ENCODE measurements at places on chromosomes 5 and 9.

DNA sequence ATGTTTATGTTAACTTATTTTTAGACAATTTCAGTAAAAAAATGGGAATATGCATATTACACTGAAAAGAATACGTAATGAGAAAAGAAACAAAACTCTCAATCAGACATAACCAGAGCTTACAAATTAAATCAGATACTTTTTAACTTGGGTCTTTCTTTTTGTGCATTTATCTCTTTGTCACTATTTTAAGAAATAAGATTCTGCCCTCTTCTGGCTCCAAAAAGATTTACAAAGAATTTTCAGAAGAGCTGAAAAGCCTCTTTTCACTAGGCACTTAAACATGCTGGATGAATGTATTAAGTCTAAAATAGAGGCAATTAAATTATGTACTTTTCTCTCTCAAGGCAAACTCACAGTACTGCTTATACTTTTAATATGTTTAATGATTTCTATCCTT is 55.5 kb downstream of the CEP120 start:
- DNase-seq, result no peak

GRCh38 chr9:124481115-124481514 is 26.1 kb downstream of the NR5A1 start:
- no peak for DNase-seq

GRCh38 chr5:82168294-82168693 is 109.9 kb downstream of the RPS23 start:
- no peak for DNase-seq

- no peak for DNase-seq
These were observed 44.5 kb upstream of the C5orf47 start for GRCh38 chr5:173944511-173944910.

GRCh38 chr5:174172152-174172551 is 126.6 kb downstream of the NSG2 start:
- DNase-seq, result no peak

GRCh38 chr5:180343831-180344695 is 9.1 kb downstream of the GFPT2 start:
- DNase-seq, result no peak

DNA sequence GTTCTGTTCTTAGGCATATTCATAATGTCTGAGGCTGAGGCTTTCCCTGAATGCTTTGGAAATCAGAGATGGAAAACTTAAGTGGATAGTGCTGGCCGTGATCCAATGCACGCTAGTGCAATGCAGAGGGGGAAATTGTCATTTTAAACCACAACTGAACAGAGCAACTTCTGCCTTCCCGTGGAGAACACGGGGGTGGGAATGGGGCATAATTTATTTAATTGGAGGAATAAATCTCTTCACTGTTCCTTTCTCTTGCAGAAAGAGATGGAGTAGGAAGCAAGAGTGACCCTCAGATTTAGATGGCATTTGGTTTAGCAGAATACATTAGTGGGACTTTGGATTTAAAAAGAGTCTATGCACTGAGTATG is 22.9 kb upstream of the NREP start:
- DNase-seq, result no peak

DNA sequence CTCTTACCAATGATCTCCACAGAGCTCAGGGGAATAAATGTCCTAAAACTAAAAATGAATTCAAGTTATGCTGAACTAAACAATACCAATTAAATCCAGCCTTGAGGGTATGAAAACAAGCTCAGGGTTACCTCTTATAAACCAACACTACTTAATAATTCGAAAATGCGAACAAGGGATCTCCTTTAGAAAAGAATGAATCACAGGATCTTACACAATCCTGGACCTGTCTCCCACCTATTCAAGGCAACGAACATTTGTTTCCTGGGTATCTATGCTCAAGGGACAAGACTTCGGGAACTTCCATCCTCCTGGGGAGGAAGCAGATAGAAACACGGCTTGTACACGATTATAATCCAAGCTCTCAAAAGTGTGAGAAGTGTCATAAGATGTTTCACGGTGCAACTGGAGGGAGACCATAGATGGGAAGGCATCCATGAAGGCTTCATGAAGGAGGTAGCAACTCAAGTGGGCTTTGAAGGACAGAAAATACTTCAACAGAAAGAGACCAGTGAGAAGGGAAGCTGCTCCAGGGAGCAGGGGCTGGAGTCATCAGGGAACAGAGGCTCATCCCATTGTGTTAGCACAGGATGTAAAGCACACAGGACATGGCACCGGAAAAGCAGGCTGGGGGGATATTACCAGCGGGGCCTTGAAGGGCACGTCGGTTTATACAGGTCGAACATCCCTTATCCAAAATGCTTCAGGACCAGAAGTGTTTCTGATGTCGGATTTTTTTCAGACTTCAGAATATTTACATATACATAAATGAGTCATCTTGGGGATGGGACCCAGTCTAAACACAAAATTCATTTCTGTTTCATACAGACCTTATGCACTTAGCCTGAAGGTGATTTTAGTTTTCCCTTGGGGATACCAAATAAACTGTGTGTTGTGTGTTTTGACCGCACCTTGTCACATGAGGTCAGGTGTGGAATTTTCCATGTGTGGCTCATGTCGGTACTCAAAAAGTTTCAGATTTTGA is 87.4 kb downstream of the TLE1 start:
- DNase-seq, result no peak

DNA sequence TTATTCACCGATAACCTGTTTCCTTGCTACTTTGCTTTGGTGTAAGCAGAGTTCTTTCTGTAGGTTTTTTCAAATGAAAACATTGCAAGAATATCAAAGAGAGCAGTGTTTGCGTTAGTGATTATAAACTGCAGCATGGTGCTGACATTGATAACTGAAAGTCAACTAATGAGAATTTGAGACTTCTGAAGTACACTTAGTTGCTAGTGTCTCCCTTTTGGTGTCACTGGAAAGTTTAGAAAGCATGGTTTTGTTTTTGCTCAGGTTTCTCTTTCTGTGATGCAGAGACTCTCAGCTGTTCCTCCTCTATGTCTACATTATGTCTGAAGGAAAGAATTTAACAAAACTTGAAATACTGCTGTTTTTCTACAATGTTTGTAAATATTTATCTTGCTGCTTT is 80.2 kb upstream of the ZNF169 start:
- DNase-seq, result no peak

GRCh38 chr5:82850393-82850792 is 226.8 kb downstream of the TMEM167A start:
- DNase-seq, result no peak

DNA sequence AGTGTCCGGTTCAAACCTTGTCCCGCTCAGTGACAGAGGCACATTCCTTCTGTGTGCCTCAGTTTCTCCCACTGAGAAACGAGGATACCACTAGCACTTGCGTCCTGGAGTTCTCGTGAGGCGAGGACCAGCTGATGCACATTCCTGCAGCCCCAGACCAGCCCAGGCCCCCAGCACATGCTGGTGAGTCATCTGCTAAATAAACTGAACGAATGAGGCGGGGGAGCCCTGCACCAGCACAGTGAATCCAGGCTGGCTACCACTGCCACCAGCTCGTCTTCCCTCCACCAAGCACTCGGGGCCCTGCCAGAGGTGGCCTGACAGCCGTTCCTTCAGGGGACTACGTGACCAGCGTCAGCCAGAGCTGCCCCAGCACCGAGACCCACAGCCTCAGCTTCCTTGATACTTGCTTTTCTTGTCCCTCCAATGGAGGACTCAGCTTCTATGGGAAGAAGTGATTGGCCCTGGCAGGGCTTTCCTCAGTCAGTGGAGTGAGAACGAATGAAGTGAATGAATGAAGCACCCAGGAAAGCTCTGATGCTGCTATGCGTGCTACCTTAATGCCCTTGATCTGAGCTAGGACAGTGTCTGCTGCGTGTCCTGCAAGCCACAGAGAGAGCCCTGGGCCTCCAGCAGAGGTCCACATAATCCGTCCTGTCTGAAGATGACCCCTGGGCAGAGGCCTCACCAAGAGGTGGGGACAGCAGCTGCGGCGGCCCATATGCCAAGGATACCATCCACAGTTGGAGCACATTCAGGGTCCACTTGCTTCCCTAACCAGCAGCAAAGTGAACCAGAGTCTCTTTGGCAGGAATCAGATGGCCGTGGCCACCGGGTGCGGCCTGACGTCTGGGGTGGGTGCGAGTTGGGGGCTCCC is 13.5 kb upstream of the BARX1 start:
- DNase-seq, result no peak

DNA sequence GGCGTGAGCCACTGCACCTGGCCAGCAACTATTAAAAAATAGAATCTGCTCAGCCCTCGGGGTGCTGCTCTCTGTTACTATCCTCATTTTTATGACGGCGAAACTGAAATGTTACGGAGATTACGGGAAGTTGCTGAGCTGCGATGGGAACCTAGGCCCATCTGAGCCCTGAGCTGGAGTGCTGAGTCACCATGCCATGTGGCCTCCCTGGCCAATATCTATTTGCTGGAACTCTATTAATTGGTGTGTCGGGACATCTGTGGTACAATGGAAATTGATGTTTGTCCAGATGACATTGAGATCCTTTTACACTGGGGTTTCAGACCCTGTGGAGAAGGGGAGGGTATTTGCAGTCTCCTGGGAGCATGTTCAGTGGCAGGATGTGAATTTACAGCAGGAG is 8.1 kb downstream of the PRDM12 start:
- DNase-seq, result no peak

DNA sequence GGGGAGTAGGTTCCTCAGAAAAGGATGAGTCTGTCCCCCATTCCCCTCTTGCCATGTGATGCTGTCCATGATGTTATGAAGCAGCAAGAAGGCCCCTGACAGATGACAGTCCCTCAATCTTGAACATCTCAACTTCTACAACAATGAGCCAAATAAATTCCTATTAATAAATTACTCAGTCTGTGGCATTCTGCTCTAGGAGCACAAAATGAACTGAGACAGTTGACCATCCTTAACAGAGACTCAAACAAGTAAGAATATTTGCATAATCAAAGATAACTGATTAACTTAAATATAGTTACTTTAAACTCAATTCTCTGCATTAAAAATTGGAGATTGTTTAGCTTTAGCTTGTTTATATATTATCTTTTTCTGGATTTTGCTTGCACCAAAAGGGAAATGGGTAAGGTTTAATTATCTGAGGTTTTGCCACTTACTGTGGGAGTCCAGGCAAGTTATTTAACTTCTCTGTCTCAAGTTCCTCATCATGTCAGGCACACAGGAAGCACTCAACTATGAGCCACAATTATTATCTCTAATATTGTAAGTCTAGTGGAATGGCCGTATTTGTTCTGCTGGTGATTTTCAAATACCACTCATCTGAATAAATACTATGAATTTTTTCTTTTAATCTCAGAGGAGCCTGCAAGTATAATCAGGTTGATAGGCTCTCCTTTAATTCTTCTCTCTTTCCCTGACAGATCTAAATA is 162.9 kb downstream of the TSSK1B start:
- no peak for DNase-seq

DNA sequence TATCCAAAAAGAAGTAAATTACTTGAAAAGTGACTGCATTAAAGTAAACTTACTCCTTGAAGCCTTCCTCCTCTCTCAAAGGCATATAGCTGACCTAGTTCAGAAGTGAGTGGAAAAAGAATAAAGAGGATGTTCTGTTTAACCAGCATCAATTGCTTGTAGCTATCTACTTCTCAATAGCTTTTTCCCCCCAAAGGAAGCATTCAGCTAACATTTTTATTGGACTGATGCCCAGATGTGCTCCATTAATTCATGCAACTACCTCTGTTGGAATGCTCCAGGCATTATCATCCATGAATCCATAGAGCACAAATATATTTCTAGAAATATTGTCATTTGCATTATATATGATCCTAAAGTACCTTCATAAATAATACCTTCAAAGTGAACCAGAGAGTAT is 132.8 kb downstream of the RASEF start:
- DNase-seq, result no peak

DNA sequence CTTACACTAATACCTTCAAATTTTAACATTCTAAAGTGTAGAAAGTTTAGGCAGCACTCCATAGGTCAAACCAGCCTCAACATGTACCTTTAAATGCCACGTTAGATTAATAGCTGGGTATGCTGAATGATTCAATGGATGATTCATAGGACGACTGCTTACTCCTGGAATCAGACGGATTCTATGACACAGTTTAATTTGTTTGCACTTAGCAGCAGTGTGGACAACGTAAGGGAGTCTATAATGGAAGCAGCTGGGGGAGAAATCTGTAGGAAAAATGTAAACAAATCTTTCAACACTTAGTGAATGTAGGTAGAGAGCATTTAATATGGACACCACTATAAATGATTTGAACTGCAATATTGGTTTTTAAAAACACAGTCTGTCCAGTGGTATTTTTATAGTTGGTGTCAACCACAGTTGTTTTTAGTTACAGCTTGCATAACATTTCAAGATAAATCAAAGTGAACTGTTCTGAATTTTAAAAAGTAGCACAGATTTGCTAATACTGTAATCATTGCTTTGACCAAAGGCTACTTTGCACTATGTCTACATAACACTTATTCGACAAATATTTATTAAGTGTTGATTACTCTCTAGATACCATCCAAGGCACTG is 701.5 kb upstream of the MEF2C start:
- DNase-seq, result no peak

DNA sequence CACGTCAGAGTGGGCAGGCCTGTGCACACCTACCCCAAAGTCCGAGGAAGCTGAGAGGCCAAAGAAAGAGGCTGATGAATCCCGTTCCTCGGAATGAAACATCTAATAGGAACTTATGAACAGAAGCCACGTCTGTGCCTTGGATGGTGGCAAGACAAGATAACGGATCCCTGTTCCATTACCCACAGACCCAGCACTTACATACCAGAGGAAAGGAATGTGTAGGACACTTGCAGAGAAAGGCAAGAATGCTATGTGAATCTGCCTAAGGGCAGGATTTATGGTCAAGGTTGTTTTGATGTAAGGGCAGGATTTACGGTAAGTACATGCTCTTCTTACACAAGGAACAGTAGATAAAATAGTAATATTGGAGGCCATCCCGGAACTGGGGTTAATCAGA is 93.2 kb downstream of the WDR41 start:
- DNase-seq, result no peak

- no peak for DNase-seq
These were observed 96.1 kb downstream of the NUDT12 start for GRCh38 chr5:103466495-103466894.

- DNase-seq, result no peak
These were observed 196.4 kb downstream of the TLE4 start for GRCh38 chr9:79768194-79768593.

DNA sequence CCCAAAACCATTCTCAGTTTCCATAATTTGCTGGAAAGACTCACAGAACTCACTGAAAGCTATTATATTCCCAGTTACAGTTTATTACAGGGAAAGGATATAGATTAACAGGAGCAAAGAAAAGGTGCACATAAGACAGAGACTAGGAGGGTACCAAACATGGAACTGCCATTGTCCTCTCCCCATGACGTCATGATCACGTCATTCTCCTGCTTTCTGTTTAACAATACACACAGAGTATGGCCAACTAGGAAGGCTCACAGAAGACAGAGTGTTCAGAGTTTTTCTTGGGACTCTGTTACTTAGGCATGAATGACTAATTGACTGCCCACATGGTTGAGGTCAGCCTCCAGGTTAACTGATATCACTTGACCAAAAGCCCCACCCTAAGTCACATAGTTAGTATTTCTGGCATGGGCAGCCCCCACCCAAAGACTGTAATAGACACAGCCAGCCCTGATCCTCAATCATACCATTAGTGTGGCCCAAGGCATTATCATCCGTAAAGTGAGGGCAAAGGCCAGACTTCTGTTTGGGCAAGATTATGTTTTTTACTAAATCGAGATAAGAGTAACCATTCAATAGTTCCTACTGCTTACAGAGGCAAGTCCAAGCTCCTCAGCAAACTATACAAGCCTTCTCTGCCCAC is 353.5 kb upstream of the POU5F2 start:
- DNase-seq, result no peak

GRCh38 chr5:31771500-31771899 is 132.6 kb downstream of the PDZD2 start:
- no peak for DNase-seq

Data from stimulated activated CD4-positive, alpha-beta T cell treated with anti-CD3 and anti-CD28 coated beads, Interleukin-1b, Interleukin-23, amount 100 ng/mL, for 1 hour (primary cell).